ENCODE measurements at places on chromosomes 3 and 15.

- no peak for DNase-seq
These were observed 55.7 kb upstream of the ACP3 start for GRCh38 chr3:132261506-132261905.

DNA sequence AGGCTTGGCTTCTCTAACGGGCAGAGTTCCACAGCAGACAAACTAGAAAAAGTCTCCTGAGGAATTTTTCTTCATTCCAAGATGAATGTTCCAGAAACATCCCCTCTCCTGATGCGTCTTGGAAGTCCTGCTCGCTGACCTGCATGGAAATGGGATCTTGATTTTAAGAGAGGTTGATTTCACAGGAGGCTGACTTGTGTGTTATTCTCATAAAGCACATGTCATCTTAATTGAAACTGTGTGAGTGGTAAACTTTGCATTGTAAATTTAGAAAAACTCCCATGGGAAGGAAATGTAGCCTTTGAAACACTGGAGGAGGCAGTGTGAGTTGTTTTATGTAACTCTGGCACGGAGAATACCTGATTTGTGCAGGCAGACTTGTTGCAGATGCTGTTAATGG is 337.8 kb upstream of the NR2E3 start:
- DNase-seq, result no peak

GRCh38 chr3:177443469-177443868 is 246.2 kb upstream of the TBL1XR1 start:
- no peak for DNase-seq

GRCh38 chr3:115245899-115246298 is 98.8 kb upstream of the ZBTB20 start:
- no peak for DNase-seq

DNA sequence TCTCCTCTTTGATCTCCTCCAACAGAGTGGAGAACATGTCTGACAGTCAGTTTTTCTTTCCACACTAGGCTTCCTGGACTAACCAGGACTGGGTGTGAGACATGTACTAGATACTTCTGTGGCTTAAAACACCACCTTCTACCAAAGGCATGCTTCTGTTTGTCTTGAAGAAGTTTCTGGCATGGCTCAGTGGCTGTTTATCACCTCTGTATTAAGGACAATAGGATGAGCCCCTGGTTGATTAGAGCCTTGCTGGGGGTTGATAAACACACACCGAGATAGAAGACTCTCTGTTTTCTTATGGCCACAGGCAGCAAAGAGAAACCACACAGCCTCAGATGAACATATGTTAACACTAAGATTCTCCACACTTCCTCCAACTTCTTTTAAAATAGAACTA is 40.5 kb downstream of the SV2B start:
- DNase-seq, result no peak

DNA sequence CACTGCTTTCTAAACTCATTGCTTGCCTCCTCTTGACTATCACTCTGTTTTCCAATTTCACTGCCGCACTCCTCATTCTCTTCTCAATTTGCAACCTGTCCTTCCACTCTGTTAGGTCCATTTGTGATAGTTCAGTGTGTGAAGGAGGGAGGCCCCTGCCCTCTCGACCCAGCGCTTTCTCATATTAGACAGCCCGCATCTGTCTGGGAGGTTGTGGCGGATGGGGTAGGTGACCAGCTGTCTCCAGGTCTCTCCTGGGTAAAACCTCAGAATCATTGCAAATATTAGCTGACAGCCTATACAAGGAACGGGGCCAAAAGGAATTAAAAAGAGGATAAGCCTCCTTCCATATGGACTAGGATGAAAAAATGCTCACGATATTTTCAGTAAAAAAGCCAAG is 358.3 kb downstream of the SHQ1 start:
- DNase-seq, result no peak

DNA sequence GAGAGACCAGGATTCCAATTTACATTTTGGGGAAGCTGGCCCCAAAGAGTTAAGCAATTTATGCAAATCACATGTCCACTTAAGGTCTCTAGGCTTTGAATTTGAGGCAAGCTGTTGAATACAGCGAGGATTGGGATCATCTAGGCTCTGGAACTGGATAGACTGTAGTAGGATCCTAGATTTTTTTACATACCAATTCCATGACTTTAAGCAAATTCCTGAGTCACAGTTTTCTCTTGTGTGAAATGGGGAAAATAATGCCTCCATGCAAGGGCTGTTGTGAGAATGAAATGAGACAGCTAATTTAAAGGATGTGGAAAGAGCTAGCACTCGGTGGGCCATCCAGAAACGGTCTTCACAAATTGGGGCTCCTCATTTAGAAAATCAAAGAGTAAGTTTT is 103.4 kb downstream of the MINAR1 start:
- DNase-seq, result no peak

- no peak for DNase-seq
These were observed 270.6 kb upstream of the RGMA start for GRCh38 chr15:93359425-93360131.

DNA sequence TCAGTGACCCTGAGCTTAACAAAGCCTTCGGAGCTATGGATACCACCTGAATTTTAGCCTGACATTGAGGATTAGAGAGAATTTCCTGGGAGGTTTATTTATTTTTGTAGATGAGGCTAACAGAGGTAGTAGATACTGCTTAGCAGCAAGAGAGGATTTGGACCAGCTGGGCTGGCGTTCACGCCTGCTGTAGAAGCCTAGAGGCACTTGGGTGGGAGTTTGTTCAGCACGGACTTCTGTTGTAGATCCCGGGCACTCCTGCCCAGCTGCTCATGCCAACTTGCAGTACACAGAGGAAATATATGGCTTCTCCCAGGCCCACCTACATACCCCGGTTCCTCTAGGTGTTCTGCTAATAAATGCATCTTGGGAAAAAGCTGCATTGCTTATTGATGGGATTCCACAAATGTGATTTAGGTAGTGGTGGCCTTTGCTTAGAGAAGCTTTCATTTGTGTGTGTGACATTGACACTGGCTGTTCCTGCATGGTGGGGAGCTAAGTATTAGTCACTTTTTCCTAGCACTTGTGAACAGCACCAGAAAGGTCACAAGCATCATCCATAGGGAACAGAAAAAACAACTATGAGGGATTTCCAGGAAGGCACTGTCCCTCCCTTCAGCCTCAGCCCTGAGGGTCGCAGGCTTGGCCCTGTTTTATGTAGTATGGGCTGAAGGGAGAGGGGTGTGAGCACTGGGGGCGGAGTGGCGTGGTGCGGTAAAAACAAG is 324.8 kb upstream of the LRRFIP2 start:
- no peak for DNase-seq

- no peak for DNase-seq
These were observed 67.1 kb upstream of the AKAP13 start for GRCh38 chr15:85313339-85313738.

GRCh38 chr15:27743638-27744037 is 355.5 kb downstream of the OCA2 start:
- no peak for DNase-seq

GRCh38 chr3:33006571-33007286 is 55.3 kb downstream of the CCR4 start:
- DNase-seq, result no peak

DNA sequence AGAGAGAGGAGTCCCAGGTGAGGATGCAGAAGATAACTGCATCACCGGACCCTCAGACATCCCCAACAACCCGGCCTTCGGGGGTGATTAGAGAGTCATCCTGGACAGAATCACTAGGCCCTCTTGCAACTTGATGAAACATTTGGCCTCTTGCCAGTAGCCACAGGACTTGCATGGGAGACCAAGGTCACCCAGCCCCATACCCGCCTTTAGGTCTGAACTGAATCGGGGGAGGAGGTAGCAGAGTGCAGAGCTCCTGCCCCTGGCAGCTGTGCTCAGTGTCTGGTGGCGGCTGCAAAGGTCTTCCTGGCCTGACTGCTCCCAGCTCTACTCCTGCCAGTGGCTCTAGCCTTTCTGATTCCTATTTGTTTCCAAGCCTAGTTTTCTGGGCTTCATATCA is 12.4 kb downstream of the PIF1 start:
- no peak for DNase-seq

DNA sequence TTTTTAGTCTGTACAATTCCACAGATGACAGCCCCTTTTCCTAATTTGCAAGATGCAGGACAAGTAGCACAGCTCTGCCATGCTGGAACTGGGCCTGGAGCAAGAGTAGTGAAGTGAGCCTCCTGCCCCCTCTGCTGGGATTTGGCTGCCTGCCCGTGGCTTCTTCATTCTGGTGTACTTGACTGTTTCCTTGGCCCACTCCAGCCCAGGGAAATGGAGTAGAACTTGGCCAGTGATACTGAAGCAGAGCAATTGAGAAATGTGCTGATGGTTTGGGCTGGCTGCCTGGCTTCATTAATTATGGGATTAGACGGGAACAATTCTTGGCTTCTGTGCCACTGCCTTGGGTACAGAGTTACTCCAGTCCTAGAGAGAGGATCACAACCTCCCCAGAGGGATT is 2.8 kb downstream of the GPD1L start:
- no peak for DNase-seq

DNA sequence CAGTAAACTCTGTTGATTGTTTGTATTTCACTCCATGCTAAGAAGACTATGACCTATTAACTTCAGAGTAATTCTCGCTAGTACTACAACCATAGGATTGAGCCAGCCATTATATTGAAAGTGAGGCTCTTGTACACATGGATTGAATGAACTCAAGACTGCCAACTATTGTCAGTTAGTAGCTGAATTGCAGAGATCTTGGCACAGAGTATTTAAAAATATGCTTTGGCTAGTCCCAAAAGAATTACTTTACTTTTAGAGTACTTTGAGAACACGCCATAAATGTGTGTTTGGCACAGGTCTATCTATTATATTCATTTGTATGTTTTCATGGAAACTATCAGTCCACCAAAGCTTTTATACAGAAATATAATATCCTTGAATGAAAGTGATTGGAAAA is 226.7 kb upstream of the DCBLD2 start:
- DNase-seq, result no peak

DNA sequence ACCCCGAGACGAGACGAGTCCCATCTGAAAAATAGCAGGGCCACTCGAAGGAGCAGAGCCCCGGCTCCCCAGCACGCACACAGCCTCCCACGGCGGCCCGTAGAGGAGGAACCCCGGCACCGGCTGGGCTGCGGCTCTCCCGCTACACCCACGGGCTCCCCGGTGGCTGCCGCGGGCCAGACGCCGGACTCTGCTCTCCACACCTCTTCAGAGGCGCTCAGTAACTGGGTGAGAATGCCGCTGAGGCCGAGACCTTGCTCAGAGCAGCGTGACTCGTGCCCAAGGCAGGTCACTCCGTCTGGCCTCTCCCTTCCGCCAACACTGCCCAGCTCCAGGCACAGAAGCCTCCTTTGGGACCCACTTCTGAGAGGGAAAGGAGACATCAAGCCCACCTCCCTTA is 34.4 kb downstream of the TNK2 start:
- no peak for DNase-seq

GRCh38 chr15:64950888-64951287 is 38.8 kb downstream of the SPG21 start:
- no peak for DNase-seq

DNA sequence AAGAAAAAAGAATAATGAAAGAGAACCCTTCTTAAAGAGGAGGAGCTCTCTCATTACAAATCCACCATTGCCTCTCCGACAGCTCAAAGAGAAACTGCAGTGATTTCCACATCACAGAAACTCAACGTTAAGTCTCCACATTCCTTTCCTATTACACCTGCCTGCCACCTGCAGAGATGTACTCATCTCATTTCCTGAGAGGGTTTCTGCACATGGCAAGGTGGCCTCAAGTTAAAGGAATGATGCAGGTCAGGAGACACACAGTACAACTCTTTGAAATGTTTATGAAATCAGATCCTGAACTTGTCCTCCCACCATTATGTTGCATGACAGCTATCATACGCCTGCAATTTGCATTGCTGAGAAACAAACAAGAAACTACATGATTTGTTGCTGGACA is 458.4 kb upstream of the ADAMTS9 start:
- no peak for DNase-seq

DNA sequence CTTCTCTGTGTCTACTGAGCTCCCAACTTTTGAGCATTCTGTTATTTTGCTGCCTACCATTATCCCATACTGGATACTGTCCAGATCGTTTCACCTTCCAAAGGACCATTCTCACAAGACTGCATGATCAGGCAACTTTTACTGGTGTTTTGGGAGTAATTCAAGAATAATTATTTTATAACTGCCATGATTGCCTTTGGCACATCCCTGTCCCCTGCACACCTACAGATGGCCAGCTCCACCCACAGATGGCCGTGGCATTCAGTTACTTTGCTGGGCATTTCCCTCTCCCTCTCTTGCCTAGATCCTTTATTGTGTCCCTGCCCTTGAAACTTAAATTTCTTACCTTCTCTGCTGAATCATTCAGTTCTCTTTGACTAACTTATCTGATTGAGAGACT is 263.9 kb downstream of the DIPK2A start:
- no peak for DNase-seq

GRCh38 chr15:63484433-63485186 is 19.8 kb upstream of the USP3 start:
- no peak for DNase-seq

DNA sequence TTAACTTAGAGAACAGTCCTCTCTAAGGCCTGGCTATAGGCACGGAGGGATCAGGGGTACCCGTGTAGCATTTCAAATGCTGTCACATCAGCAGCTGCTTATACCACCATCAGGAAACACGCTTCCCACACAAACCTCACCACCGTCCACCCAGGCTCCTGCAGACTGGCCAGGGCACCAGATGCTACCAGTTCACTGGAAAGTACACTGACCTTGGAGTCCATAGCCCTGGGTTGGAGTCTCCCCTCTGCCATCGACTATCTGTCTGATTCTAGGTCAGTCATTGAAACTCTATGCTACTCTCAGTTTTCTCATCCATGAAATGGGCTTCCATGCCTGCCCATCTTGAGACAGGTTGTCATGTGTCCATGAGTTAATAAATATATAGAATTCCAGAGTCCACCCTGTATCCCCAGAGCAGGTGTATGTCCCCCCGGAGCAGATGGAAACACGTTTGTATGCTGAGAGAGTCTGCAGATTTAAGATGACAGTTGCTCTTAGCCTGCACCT is 156.0 kb upstream of the SMAD3 start:
- no peak for DNase-seq

DNA sequence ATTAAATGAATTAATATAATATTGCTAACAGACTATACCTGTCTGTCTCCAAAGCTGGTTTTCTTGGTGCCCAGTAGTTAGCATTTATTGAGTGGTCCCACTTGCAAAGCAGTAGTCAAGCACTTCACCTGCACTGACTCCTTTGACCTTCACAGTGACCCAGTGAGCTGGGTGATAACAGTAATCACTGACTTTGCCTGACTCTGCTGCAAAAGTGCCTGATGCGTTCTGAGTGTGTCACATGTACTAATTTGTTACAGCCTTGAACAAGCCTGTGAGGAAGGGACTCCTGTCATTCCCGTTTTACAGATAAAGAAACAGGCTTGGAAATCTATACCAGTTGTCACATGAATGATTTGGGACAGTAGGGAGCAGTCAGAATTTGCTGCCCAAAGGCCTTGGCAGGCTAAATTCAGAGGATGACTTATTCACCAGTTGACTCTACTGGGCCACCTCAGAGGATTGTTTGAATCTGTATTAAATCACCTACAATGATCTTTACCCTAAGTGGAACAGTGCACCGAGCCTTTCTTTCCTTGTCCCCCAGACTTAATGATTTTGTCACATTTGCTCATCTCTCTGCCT is 116.6 kb upstream of the PLXNA1 start:
- no peak for DNase-seq
